ENCODE measurements at places on chromosomes 5 and 9.

DNA sequence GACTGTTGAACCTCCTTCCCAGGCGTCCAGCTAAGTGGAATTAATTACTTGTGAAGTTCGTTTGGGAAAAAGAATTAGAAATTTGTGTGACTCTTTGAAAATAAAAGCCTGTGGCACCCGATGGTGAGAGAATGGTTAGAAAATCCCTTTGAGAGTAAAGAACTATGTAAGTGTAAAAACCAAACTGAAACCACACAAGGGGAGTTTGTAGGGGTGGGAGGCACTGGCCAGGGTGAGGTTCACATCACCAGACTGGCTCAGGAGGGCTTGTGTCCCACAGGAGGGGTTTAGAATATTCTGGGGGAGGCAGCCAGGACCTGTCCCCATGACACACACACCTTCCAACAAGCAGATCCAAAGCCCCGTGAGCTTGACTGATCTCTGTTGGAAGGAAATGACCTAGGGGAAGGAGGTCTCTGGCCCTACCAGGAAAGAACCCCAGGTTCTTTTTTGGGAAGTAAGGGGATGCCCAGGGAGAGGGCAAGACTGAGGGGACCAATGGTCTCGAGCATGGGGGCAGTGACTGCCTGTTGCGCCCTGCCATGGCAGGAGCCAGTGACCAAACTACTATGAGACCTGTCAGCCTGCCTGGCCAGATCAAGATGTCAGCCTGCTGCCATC, 4.3 kb downstream of the SPATA24 start:
- no peak for DNase-seq

DNA sequence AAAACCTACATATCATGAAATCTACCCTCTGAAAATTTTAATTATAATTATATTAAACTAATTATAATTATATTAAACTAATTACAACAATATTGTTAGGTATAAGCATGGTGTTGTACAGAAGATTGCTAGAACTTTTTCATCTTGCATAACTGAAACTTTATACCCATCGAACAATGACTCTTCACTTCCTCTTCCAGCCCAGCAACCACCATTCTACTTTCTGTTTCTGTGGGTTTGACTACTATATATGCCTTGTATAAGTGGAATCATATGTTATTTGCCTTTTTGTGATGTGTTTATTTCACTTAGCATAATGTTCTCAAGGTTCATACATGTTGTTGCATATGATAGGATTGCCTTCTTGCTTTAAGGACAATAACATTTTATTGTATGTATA, 274.2 kb upstream of the CCNH start:
- no peak for DNase-seq

- DNase-seq, result no peak
Observed at GRCh38 chr5:127810017-127810416, 106.8 kb downstream of the CCDC192 start.

DNA sequence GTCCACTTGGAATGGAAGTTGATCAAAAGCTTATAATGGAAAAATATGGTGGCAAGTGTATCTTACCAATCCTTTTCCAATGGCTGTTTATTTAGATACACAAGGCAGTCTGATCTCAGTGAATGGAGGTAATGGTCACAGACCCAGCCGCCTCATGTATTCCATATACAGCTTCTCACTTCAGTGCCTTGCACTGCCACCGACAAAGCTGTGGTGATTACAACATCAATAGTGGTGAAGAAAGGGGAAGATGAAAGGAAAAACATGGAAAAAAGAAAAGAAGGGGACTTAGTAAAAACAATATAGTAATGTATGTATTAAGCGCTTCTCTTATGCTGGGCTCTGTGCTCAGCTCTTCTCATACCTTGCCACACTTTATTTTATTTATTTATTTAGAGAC, 297.3 kb upstream of the RASA1 start:
- no peak for DNase-seq

- no peak for DNase-seq
Observed at GRCh38 chr5:134512661-134512999, 12.8 kb upstream of the JADE2 start.

Measured in CD4-positive, alpha-beta T cell treated with Interleukin-21 for 1 hour (primary cell).